ENCODE measurements at places on chromosomes 6 and 20.

GRCh38 chr6:33974471-33974870 lies 170.7 kb upstream of the MLN start:
- no peak for DNase-seq

DNA sequence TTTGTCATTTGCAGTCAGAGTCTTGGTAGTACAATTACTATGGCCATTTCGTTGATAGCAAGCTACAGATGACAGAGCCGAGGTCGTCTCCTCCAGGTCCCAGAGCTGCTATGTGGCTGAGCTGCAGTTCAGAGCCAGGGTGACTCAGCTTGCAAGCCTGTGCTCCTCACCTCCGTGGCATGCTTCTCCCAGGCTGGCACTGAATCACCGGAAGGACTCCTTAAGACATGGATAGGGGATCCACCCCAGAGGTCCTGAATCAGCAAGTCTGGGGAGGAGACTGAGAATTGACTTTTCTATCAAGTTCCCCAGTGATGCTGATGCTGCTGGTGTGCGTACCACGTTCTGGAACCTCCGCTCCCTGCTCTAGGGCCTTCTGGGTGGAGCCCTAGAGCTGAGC lies 291.2 kb downstream of the CDH26 start:
- DNase-seq, result no peak

- peak; percentile 83 for DNase-seq
These were observed 15.5 kb upstream of the MYMX start for GRCh38 chr6:44201200-44201599.

DNA sequence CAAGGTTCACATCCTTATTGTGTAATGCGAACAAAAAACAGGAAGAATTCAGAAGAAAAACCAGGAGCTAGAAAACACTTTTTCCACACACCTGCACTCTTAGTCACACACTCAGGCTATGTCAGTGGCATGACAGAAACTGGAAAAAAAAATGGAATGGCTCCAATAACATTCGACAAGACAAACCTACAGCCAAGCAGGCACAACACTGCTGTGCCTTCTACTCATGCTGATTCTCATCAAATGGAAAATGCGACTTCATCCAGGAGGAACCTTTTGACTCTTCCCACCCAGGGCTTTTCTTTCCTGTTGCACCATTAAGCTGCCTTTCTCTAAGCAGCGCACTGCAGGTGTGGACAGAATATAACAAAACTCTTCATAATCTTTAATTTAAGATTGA lies 163.2 kb upstream of the BTBD3 start:
- no peak for DNase-seq

DNA sequence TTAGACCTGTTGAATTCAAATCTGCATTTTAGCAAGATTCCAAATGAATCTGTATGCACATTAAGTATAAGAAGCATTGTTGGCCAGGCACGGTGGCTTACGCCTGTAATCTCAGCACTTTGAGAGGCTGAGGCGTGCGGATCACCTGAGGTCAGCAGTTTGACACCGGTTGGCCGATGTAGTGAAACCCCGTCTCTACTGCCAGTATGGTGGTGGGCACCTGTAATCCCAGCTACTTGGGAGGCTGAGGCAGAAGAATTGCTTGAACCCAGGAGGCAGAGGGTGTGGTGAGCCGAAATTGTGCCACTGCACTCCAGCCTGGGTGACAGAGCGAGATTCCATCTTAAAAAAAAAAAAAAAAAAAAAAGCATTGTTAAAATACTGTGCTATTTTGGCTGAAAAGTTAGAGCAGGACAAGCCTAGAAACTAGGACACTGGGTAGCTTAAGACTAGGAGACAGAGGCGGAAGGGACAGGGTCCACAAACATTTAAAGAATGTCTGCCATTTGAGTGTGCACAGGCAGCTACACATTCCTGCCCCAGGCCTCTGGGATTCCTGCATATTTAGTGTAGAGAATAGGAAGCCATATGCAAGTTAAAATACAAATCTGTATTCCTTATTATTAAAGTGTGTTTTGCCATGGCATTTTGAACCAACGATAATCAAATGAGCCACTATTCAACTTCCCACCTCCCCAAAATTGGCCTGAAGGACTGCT lies 45.1 kb upstream of the EEF1A1 start:
- no peak for DNase-seq

- DNase-seq, result no peak
These were observed 351.9 kb downstream of the COL12A1 start for GRCh38 chr6:74853991-74854390.

DNA sequence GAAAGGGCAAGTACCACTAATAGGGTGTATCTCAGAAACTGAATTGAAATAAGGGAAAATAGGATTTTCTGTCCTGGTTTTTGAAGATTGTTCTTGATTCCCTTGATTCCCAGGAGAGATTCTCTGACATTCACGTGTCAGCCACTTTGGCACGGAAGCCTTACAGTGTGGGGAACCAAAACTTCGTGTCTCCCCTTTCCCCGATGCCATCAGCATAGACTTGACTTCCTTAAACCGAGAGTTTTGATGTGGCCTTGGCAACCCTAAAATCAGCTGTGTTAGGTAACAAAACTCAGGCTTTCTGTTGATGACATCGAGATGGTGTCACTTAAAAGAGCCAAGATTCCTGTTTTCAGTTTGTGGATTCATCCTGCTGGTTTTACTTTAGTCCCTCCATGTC lies 7.5 kb downstream of the HMGN4 start:
- no peak for DNase-seq

DNA sequence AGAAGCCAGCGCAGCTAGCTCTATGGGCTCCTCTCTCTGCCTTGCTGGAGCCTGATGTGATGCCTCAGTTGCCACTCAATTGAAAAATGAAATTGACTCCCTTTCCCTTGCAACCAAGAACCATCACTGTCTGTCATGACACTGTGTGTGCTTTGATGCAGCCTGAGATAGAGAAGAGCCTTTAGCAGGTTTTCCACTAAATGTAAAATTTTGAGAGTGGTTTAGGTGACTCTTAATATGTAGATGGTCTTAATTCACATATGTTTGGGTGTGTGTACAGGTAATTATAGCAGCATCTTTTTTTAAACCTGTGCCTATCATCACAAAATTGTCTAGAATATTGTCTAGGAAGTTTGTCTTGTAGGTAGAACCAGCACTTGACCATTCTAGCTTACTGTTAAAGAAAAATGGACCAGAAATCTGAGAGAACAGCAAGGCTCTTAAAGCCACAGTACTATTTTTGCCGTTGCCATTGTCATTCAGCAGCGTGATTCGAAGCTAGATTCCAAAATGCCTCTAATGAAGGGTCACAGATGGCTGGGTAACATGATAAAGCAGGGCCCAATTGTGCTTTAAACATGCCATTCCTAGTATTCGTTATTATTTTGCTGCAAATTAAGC lies 1.3 kb downstream of the ARFGEF3 start:
- DNase-seq, result no peak

All from mucosa of descending colon (tissue), 3 donors.